ENCODE measurements at places on chromosomes 11 and 22.

- no peak overlapping the region for H3K4me3 ChIP-seq
- no peaks in the 10 kb centered on the region for H3K36me3 ChIP-seq
- H3K27ac ChIP-seq = no peak overlapping the region
- no peaks in the 10 kb centered on the region for H3K4me1 ChIP-seq
- no peak for DNase-seq
Measured at GRCh38 chr11:26575946-26576345, 3.9 kb upstream of the MUC15 start.

DNA sequence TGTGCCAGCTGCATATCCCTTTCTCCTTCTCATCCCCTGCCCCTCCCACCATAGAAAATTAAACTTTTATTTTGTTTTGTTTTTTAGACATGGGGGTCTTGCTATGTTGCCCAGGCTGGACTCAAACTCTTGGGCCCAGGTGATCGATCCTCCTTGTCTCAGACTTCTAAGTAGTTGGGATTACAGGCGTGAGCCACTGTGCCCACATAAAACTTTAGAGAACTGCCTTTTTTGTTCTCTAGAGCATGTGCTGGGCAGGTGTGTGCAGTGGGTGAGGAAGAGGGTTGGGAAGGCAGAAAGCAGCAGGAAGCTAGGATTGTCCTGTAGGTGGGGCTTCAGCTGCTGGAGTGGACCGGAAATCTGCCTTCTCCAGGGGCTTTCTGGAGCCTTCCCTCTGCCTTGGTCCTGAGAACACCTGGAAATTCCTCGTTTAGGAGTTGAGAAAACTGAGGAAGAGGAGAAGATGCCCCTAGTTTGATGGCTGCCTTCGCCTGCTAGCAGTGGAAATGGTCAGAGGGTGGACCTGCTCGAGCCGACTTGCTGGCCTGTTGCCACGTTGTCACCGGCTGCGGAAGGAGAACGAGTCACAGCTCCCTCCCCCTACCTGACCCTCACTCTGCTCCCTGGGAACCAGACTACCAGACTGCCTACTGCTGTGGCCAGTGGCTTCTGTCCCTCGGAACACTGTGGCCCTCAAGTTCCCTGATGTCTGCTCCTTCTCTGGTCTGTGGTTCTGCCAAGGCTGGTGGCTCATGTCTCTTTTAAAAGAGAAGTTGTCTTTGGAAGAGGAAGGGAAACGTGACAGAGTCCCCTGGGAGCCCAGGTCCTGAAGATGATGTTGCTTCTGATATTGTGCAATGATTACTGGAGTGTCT, 4.0 kb downstream of the ST14 start:
- no peaks in the 10 kb centered on the region for H3K27me3 ChIP-seq
- peak overlapping the region; percentile 83 for H3K27ac ChIP-seq
- peaks cover 14% of the 10 kb centered on the region for H3K4me1 ChIP-seq
- no peaks in the 10 kb centered on the region for H3K36me3 ChIP-seq
- no peak for DNase-seq

GRCh38 chr11:120908461-120909181, 115.3 kb upstream of the TBCEL start:
- no peak for DNase-seq
- no peak overlapping the region for H3K27ac ChIP-seq
- H3K4me1 ChIP-seq = no peaks in the 10 kb centered on the region
- H3K27me3 ChIP-seq = no peaks in the 10 kb centered on the region
- H3K4me3 ChIP-seq = no peak overlapping the region
- H3K36me3 ChIP-seq = no peaks in the 10 kb centered on the region

DNA sequence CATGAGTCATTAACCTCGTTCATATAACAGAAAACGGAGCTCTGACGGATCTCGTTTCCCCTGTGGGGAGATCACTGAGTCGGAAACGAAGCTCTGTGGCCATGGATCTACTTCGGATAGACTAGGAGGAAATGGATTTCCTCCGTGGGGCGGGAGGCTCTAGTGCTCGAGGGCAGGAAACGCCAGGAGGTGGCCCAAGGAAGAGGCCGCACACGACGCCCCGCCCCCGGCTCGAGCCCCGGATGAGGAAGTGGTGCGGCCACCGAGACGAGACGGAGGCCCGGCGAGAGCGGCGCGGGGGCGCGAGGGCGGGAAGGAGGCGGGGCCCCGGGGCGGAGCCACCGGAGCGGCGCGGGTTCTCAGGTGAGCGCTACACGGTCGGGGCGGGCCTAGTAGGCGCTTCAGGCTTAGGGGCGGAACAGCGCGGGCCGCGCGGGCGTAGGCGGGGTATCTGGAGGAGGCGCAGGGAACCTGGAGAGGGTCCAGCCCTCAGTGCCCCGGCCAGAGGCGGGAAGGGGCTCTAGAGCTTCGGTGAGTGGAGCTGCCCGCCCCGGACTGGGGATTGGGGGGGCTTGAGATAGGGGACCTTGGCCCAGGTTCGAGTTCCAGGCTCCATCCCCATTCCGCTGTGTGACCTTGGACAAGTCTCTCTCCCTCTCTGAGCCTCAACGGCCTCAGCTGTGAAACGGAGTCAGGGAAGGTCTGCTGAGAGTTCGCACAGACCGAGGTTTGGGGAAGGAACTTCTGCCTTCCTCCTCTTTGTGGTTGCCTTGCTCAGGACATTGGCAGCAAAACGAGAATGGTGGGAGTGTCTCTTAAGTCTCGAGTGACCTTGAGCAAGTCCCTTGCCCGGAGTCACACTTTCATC, at the start of gene DEPDC5:
TSS of gene DEPDC5 (plus strand) at position 386 of the 868 bp plus-strand sequence. CDS start 903 bp downstream, outside the sequence.
- DNase-seq = peak; percentile 98
- peak within 1 kb of the TSS; percentile 94 for H3K27ac ChIP-seq
- H3K4me3 ChIP-seq = peak within 1 kb of the TSS; percentile 80
- no peaks in the 10 kb centered on the region for H3K36me3 ChIP-seq
- peaks cover 3% of the 10 kb centered on the region for H3K4me1 ChIP-seq
- H3K27me3 ChIP-seq = no peaks in the 10 kb centered on the region

- no peaks in the 10 kb centered on the region for H3K27me3 ChIP-seq
- no peak overlapping the region for H3K27ac ChIP-seq
- H3K36me3 ChIP-seq = no peaks in the 10 kb centered on the region
- no peak overlapping the region for H3K4me3 ChIP-seq
- no peaks in the 10 kb centered on the region for H3K4me1 ChIP-seq
Measured at GRCh38 chr22:41003066-41003465, 51.9 kb downstream of the RBX1 start.

- peak overlapping the region; percentile 89 for H3K27ac ChIP-seq
- peaks cover 14% of the 10 kb centered on the region for H3K4me1 ChIP-seq
- no peaks in the 10 kb centered on the region for H3K27me3 ChIP-seq
Measured at GRCh38 chr11:65555693-65556231, 2.4 kb downstream of the LTBP3 start.

DNA sequence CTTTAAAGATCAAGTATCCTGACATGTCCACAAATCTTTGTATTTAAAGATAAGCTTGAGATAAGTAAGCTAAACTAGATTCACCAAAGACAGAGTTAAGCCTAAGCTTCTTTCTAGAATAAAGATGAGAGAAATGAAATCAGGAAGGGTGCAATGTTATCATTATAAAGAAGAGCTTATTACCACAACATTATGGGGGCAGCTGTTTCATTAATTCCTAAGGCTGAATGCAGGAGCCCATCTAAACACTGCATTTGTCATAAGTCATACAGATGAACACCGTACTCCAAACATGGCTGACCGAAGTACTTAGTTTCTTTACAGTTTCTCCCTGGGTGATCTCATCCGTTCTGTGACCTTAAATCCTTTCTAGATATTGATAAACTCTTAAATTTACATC, 16.3 kb downstream of the FDX1 start:
- no peaks in the 10 kb centered on the region for H3K36me3 ChIP-seq
- DNase-seq = no peak
- no peaks in the 10 kb centered on the region for H3K4me1 ChIP-seq
- no peak overlapping the region for H3K27ac ChIP-seq

DNA sequence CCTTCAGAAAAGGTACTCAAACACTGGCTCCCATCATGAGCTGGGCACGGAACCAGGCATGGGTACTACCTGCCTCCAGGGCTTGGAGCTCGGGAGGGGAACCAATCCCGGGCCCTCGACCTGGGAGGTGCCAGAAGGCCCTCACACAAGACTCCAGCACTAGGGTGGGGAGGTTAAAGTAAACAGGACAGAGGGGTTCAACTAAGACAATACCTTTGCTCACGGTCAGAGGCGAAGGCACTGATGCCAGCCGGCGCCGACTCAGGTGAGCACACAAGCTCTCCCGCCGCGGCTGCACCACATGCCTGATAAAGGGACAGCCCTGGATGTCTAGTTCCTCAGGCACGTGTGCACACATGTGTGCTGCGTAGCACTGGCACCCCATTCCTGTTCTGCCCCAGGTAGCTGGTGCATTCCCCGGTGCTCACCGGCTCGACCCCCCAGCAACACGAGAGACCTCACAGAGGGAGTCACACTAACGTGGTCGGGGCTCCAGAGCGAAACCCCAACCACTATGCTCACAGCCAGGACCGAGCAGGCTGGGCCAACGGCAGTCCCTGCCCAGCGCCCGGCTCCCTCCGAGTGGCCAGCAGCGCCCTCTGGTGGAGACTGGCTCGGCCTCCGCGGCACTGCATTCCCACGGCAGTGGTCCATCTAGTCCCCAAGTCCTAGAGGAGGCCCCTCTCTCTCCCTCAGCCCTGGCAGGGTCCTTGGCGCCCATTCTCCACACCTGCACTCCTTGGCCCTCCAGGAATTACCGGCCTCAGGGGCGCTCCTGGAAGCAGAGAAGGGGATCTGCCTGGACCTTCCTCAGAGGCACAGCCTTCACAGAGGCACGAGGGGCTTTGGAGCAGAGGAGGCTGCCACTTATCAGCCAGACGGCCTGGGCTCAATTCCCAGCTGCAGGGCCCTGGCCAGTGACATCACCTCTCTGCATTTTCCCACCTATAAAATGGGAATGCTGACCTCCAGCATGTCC, 28.8 kb upstream of the MOB2 start:
- no peaks in the 10 kb centered on the region for H3K27me3 ChIP-seq
- H3K4me3 ChIP-seq = no peak overlapping the region
- no peak overlapping the region for H3K27ac ChIP-seq
- peak; percentile 87 for DNase-seq
- no peaks in the 10 kb centered on the region for H3K36me3 ChIP-seq
- peaks cover 13% of the 10 kb centered on the region for H3K4me1 ChIP-seq

DNA sequence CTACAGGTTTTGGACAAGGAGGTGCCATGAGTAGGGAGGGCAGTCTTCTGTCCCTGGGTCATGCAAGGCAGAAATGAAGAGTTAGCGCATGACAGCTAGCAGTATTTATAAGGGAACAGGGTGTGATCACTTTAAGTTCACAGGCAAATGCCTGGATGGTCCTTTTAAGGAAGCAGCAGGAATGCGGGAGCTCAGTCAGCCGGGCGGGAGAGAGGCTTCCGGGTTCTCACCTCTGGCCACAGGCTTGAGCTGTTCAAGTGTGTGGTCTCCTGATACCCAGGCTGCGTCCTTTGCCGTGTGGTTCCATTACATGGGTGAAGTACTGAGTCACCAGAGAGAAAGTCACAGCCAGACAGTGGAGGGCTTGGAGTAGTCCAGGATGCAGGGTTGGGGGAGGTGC, 105.4 kb downstream of the BCR start:
- H3K4me1 ChIP-seq = no peaks in the 10 kb centered on the region
- no peak overlapping the region for H3K4me3 ChIP-seq
- no peaks in the 10 kb centered on the region for H3K27me3 ChIP-seq

GRCh38 chr11:59776210-59777066, 21.3 kb downstream of the STX3 start:
- H3K27ac ChIP-seq = peak overlapping the region; percentile 76
- no peak for DNase-seq
- H3K36me3 ChIP-seq = no peaks in the 10 kb centered on the region
- H3K4me3 ChIP-seq = no peak overlapping the region

DNA sequence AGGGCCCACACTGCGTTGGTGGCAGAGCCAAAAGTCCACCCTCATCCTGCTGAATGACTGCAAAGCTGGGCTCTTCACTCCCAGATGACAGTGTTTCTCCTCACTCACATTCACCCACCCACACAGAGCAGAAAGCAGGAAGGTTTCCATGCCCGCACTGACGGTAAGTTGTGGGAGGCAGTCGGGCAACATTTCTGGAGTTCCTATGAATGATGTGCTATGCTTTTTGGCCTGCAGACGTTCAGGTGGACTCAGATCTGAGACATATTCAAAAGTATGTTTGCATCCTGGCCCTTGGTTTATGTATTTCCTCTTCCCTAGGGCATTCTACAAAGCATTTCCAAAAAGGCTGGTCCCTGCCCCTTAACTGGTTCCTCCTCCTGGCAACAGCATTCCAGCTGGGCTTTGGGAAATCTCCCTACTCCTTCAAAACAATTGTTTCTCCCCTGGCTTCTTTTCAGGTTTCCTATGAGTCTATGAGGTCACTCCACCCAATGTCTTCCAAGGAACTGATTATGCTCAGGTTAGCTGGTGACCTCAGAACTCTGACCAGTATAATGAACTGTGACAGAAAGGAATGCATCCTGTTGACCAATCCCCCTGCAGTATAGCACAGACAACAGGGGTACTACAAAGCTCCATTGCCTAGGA, 36.4 kb downstream of the PACSIN2 start:
- peak overlapping the region; percentile 51 for H3K27ac ChIP-seq
- H3K4me3 ChIP-seq = no peak overlapping the region
- DNase-seq = no peak
- no peaks in the 10 kb centered on the region for H3K36me3 ChIP-seq
- no peaks in the 10 kb centered on the region for H3K4me1 ChIP-seq

DNA sequence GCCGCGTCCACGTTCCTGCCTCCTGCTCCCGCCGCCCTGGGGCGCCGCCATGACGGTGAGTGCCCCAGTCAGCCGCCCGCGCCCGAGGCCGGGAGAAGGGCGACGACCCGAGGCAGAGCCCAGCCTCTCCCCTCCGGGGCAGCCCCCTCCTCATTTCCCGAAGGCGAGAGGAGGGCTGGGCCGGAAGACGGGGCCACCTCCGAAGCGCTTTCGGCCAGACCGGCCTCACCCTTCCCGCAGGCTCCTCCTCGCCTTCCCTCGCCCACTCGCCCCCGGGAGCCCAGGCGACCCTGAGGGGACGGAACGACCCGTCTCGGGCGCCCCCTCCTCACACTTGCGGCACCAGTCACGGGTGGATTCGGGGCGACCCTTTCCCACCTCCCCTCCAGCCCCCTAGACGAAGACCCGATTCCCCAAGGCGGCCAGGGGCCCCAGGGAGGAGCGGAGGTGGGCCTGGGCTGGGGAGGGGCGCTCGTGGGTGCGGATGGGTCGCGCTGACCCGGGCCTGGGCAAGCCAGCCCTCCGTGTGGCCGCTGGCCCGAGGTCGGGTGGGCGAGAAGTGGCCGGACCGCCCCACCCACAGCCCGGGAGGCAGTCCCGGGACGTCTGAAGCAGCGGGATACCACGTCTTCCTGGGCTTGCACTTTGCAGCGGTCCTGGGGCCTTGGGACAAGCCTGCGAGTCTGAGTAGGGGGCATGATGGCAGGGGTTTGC, 49.7 kb downstream of the TRIOBP start:
- peaks cover 57% of the 10 kb centered on the region for H3K4me1 ChIP-seq
- H3K4me3 ChIP-seq = peak overlapping the region; percentile 59
- no peaks in the 10 kb centered on the region for H3K27me3 ChIP-seq
- H3K36me3 ChIP-seq = no peaks in the 10 kb centered on the region
- peak overlapping the region; percentile 92 for H3K27ac ChIP-seq

GRCh38 chr11:73249853-73250783, 22.0 kb upstream of the P2RY6 start:
- H3K27me3 ChIP-seq = no peaks in the 10 kb centered on the region
- no peaks in the 10 kb centered on the region for H3K4me1 ChIP-seq
- H3K27ac ChIP-seq = no peak overlapping the region
- H3K4me3 ChIP-seq = no peak overlapping the region
- DNase-seq = no peak
- H3K36me3 ChIP-seq = no peaks in the 10 kb centered on the region
